ENCODE measurements at places on chromosomes 6 and 20.

- no peak for DNase-seq
These were observed 166.1 kb downstream of the CD83 start for GRCh38 chr6:14283600-14284235.

DNA sequence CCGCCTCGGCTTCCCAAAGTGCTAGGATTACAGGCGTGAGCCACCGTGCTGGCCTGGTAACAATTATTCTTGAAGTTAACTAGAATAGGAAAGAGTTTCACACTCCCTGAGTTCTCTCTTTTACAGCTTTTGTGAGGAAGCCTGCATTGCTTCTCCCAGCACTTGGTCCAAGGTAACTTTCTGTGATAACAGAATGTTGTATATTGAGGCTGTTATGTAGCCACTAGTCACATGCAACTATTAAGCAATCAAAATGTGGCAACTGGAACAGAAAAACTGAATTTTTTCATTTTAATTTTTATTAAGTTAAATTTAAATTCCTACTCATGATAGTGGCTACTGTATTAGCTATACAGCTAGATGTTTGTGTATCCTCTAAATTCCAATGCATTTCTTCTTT lies 2.5 kb downstream of the TRIM38 start:
- DNase-seq: no peak

DNA sequence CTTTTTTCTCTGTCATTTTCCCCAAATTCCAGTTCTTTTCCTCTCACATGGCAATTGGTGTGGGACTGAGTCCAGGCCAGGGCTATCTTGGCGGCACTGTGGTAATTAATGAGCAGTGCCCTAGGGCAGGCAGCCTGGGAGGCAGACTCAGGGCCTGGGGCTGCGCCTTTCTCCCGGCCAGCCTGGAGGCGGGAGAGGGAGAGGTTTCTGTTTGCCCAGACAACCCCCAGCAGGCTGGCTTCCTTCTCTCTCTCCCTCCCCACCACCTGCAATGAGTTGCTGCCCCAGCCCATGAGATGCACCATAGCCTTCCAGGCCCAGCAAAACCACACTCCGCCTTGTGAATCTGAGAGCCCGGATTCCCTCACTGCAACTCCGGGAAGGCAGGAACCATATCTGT lies 15.1 kb upstream of the CCDC167 start:
- DNase-seq: no peak

GRCh38 chr20:10047427-10047826 lies 12.6 kb downstream of the ANKEF1 start:
- DNase-seq: no peak

- DNase-seq: no peak
These were observed 497.0 kb downstream of the BTBD3 start for GRCh38 chr20:12414446-12415274.

DNA sequence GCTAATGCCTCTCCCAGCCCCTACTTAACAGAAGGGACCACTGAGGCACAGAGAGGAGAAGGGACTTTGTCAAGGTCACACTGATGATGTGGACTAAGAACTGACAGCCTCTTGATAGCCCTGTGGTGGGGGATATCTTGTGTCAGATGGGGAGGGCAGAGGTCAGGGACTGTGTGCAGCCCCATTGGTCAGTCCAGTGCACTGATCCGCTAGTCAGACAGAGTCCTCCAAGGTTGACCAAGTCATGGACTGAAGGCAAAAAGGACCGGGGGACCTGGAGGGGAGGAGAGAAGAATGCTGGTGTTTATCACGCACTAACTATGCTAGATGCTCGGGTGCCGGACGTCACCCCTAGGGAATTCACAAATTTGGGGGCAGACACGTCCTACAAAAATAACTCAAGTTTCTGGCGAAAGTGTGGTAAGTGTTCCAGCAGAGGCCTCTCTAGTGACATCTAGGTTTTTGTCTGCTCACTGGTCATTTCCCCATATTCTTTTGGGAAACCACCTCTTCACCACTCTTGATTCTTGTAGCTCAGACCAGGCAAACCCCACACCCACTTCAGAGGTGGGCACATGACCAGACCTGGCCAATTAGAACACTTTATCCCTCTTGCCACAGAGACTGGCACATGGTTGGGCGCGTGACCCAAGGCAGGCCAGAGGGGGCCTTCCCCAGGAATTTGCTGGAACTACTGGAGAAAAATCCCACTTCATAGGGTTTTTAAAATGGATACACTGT lies 21.0 kb downstream of the TCF15 start:
- no peak for DNase-seq

DNA sequence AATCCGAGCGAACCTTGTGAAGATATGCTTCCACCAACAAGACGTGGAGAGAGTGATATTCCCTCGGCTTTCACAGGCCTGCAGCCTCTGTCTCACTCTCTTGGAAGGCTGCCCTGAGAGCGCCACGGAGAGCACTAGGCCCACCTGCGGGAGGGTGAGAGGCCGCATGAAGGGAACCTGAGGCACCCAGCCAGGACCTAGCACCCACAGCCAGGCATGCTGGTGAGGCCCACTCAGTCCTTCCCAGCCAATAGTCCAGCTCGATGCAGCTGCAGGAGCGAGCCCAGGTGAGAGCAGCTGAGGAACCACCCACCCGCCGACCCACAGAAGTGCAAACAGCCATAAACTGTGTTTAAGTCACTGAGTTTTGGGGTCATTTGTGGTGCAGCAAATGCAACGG lies 227.2 kb downstream of the QKI start:
- DNase-seq: no peak

DNA sequence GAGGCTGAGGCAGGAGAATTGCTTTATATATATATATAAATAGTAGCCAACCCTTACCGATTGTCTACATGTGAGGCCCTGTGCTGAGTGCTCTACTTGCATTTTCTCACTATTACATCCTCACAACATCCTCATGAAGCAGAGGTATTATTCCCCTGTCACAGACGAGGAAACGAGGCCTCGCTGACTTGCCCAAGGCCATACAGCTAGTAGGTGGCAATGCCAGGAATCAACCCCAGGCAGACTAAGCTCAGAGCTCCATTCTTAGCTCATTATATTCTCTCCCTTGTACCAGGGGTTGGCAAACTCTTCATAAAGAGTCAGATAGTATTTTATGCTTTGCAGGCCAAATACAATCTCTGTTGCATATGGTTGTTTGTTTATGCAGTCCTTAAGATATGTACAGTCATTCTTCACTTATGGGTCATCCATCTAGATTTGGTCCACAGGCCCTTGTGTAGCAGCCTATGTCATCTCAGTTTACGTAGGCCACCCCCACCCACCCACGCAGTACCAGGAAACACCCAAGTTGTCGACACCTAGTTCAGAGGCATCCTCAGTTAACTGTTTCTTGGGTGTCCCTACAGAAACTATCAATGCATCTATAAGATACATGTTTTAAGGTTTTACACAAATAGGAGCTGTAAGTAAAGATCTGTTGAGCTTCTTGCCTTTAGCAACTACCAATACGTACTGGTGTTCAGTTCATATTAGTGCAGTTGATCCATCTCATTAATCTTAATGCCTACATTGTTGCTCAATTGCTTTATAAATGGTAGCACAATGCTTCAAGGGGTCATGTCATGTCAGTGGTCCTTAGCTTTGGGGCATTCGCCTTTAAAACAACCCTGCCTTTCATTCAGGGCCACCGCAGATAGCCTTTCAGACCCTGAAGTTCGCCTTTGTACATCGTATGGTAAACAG lies 3.0 kb downstream of the CASS4 start:
- DNase-seq: peak; percentile 61

GRCh38 chr6:169861431-169862042 lies 110.1 kb downstream of the ERMARD start:
- no peak for DNase-seq

- DNase-seq: no peak
These were observed 325.1 kb downstream of the FRK start for GRCh38 chr6:115735610-115736009.

GRCh38 chr20:63518351-63518861 lies 2.2 kb upstream of the PPDPF start:
- no peak for DNase-seq

- no peak for DNase-seq
These were observed 14.6 kb downstream of the MYBL2 start for GRCh38 chr20:43681468-43681942.

DNA sequence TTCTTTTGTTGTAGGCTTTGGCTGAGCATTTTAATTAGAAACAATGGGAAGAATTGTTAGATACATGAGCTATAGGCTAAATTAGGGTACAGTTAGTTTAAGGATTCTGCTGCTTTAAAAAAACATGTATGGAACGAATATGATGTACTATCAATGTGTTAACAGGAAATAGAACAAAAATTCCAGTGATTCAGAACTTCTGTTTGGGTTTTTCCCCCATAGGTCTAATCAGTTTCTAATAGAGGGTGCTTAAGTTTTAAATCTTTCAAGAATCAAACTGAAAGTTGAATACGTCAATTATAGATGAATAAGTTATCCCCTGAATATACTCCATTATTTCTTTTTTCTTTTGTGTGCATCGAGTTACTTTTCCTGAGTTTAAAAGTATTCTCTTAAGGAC lies 1.9 kb downstream of the TAB2 start:
- no peak for DNase-seq

DNA sequence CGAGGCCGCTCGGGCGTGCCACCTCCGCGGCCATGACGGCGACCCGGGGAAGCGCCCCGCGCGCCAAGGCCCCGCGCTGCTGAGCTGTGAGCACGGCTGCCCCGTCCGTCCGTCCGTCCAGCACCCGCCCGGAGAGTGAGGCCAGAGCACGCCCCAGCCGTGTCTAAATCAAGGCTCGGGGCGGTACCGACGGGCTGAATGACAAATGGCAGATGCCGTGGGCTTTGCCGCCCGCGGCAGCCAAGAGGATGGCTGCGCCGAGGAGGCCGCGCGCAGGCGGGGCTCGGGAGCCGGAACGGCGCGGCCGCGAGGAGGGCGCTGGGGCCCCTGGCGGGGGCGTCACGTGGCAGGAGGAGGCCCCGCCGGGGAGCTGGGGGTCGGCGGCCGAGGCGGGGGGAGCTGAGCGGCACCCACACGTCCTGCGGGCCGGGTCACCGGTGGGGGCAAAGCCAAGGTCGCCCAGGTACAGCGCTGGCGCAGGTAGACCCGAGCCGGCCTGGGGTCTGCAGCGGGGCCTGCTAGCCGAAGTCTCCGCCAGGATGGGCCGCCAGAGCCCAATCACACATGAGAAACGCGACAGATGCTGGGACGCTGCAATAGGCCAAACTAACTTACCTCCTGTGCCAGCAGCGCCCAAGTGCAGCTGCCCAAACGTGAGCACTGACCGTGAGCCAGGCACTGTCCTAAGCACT lies at the start of gene PLAGL1:
Gene PLAGL1 (minus strand): TSS at position 140 of the 692 bp plus-strand sequence. CDS start 60,123 bp downstream, outside the sequence.
- DNase-seq: peak; percentile 10

DNA sequence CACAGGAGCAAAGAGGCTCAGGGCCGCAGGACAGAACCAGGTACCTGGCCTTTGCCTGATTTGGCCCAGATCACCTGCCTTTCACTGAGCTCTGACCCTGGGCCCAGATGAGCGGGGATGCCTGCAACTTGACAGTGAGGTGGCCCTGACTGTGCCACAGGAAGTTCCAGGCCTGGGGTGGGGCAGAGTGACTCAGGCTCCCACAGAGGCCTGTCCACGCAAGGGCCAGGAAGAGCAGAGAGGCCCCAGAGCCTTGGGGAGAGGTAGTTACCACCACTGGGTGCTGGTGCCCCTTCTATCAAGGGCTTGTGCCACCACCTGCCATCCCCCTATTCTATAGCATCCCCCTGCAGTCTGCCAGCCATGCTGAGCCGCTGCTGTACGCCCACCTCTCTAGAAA lies 4.1 kb upstream of the NOL4L start:
- DNase-seq: no peak

GRCh38 chr6:90384720-90385119 lies 88.1 kb upstream of the BACH2 start:
- no peak for DNase-seq

GRCh38 chr6:117130125-117130524 lies 135.2 kb upstream of the VGLL2 start:
- no peak for DNase-seq

- DNase-seq: no peak
These were observed 883 bp upstream of the DBNDD2 start for GRCh38 chr20:45407067-45407745.

DNA sequence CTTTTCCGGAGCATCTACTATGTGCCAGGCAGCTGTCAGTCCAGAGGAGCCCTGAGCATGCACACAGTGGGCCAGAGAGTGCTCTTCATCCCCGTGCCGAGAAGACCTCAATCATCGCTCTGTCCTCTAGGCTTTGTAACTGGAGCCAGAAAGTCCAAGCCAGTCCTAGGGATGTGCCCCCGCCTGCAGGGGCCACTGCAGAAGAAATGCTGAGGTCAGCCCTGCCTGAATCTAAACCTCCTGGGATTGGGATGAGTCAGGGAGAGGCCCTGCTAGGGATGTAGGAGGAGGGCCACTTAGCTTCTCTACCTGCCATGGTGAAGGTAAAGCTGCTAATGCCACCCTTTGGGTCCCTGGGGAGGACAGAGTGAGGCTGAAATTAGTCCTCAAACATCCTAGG lies 146.8 kb downstream of the CDC5L start:
- no peak for DNase-seq

DNA sequence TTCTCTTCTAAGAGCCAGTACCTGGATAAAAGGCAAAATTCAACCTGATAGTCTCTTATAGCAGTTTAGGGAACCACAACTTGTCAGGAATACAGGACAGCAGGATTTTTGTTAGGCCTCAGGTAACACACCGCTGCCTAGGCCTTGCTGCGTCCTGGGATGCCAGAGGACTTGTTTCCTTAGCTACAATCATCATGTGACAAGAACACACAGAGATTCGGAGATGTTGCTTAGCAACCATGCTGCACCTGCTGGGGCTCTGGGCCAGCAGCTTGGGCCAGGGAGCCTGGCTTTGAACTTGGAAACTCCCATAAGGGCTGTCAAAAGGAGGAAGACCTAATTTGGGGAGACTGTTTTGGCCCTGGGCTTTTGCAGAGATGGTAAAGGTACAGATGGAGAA lies 36.1 kb upstream of the CHD6 start:
- DNase-seq: no peak

GRCh38 chr6:37988696-37989095 lies 169.2 kb downstream of the ZFAND3 start:
- no peak for DNase-seq

- DNase-seq: no peak
These were observed 155.5 kb upstream of the SIM1 start for GRCh38 chr6:100620085-100620840.

DNA sequence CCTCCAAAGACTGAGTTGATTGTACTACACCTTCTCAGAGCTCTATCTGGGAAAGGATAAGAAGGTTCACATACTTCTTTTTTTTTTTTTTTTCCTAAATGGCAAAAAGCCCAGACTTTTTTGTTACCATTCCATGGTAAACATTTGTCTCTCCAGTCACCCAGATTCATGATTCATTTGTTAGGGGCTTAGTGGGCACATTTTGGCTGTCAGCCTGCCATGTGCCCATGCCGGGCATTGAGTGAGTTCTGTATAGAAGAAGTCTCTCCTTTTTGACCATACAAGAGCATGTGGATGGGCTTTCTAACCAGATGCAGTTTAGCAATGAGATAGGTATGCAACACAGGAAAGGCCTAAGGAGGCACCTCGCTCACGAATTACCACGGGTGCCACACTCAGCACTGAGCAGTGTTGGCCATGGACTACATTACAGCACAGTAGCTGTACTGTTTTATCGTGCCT lies 447.5 kb upstream of the HSF2 start:
- DNase-seq: peak; percentile 70

GRCh38 chr6:130955755-130956154 lies 107.3 kb downstream of the EPB41L2 start:
- no peak for DNase-seq

GRCh38 chr6:117668736-117669135 lies 6.5 kb upstream of the NUS1 start:
- DNase-seq: no peak

All from amniotic stem cell (primary cell).